ENCODE measurements at places on chromosomes 13 and 19.

- no peak for DNase-seq
Measured at GRCh38 chr13:25330541-25330940, 29.1 kb downstream of the NUP58 start.

DNA sequence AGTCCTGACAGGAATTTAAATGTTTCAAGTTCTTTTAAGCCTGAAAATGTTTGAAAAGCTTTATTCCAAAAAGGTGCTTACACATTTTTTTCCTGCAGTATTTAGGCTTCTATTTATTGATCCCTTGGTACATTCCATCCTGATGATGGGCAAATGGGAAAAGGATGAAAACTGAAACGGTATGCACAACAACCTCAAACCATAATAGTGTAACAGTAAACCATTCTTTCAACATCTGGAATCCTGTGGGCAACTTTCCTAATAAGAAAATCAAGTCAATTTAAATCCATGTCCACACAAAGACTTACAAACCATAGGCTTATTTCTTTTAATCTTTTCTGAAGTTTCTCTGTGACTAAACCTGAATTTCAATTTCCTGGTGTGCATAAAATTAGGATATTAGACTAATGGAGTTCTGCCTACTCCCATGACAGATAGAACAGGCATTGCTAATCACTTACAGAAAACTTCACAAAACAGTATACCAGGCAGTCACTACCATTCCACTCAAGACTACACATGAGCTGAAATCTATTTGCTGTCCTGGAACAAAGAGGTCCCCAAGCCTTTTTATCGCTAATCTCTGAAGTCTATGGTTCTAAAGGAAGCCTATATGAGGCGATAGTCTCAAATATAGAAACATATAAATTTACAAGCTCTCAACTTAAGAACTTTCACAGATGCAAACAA, 103.3 kb downstream of the DLEU7 start:
- DNase-seq: no peak

GRCh38 chr19:45499196-45500180, 1.2 kb downstream of the PPM1N start:
- peak; percentile 53 for DNase-seq

- no peak for DNase-seq
Measured at GRCh38 chr13:49148405-49148804, 71.7 kb upstream of the MLNR start.

- DNase-seq: no peak
Measured at GRCh38 chr13:73793361-73793760, 340.8 kb downstream of the KLF12 start.

DNA sequence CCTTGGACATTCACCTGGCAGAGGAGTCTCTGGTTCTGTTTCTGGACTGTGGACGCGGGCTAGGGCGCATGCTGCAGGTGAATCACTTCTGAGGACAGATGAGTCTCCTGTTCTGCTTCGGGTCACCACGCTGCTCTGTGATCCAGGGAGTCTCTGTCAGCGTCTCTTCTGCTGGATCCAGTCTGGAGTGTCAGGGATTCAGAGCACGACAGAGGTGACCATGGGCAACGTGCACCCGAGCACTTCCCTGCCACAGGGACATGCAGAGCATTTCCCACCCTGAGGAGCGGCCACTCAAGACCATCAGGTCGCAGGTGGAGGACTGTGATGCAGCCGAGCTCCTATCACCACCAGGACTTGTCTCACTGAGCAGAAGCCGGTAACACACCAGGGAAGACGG, 24.4 kb upstream of the LILRA2 start:
- no peak for DNase-seq

GRCh38 chr13:40002016-40002415, 346.6 kb downstream of the COG6 start:
- DNase-seq: no peak

DNA sequence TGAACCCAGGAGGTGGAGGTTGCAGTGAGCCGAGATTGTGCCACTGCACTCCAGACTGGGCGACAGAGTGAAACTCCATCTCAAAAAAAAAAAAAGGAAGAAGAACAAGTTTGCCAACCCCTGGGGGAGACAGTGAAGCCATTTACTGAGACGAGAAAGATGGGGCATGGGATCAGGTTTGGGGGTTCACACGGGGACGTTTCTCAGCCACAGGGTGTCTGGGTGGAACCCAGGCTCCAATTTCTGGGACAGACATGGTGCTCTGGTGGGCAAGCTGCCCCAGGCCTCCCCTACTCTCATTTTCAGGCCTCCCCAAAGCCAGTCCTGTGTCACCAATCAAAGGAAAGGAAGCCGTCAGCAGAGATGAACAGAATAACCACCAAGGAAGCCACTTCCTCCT, 13.4 kb downstream of the HSH2D start:
- DNase-seq: no peak

- no peak for DNase-seq
Measured at GRCh38 chr19:46447006-46447405, 18.3 kb upstream of the PNMA8C start.

DNA sequence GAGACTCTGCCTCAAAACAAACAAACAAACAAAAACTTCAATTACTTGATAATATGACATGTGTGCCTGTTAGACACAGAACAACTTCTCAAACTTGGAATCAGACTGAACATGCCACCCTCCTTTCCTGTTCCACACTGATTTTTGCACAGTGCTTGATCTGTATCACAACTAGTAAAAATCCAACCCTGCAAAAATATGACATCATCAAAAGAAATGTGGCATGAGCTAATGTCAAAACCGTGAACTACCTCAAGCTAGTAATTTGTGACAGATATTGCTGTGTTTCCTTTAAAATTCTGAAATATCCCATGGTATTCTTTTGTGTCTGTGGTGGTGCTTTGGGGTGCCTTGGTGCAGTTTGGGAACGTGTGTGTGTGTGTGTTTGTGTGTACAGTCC, 8.2 kb downstream of the MYCBP2 start:
- DNase-seq: no peak

GRCh38 chr19:38394488-38394887, 6.0 kb downstream of the SPRED3 start:
- DNase-seq: no peak

- no peak for DNase-seq
Measured at GRCh38 chr19:10858204-10858828, 10.1 kb downstream of the C19orf38 start.

DNA sequence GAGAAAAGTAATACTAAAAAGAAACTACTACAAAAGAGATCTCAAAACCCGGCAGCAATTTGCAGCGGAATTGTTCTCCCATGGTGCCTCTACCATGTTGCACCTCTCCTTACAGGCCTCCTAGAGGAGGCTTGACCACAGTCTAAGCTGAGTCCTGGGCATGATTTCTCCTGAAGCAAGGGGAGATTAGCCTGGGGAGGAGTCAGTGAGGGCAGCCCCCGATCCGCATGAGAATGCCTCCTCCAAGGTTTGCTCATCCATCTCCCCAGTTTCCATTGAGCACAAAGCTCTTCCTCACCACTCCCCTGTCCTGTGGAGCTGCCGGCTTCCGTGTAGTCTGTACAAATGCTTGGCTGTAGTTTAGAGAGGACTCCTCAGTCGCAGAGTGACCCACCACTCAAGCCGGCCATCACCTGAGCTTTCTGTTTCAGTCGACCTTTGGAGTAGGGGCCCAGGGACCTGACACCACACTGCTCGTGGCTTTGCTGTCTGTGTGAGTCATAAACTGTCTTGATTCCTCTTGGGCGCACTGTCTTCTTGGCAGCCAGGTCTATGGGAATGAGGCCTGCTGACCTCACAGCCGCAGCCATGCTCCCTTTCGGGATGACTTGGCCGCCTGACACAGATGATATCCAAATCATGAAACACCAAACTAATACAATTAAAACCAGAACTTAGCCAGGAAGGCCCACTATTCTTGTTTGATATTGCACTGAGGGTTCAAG, 72.3 kb downstream of the C1QTNF9 start:
- DNase-seq: no peak

DNA sequence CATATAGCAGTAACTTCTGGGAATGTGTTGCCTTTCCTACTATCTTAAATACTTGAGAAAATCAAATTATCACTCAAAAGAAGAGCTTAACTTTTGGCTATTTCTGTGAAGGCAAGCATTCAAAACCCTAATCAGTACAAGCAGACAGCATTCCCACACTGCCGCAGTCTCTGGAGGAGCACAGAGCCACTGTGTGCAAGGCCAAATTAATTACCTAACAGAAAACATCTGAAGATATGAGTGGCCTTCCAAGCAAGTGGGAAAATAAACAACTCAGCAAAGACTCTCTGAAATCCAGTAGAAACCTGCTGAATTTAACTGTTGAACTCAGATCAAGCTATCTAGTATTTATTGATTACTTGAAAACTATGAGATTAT, 68.2 kb downstream of the COL4A1 start:
- DNase-seq: no peak

DNA sequence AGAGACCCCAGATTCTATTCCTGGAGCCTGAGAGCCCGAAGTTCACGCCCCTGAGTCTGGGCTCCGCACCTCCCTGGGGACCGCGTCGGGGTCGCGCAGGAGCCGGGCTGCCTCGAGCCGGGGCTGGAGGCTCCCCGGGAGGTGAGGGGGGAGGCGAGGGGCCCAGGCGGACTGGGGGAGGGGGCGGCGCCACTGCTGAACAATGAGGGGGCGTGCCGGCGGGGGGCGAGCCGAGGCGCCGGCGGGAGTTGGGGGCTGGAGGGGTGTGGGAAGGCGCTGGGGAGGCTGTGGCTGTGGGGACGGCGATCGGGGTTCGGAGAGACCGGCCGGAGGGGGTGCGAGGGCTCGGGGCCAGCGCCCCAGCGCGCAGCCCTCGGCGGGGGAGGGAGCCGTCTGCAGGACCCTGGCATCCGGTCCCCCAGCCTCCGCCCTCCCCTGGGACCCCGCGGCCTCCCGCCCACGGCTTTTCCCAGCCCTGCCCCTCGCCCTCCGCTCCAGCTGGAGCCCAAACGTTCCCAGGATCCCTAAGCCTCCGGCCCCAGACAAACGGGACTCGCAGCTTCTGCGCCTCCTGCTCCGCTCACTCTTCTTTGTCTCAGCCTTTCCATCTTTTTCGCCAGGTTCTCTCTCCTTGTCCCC, 922 bp downstream of the PLEKHG2 start:
- DNase-seq: no peak

DNA sequence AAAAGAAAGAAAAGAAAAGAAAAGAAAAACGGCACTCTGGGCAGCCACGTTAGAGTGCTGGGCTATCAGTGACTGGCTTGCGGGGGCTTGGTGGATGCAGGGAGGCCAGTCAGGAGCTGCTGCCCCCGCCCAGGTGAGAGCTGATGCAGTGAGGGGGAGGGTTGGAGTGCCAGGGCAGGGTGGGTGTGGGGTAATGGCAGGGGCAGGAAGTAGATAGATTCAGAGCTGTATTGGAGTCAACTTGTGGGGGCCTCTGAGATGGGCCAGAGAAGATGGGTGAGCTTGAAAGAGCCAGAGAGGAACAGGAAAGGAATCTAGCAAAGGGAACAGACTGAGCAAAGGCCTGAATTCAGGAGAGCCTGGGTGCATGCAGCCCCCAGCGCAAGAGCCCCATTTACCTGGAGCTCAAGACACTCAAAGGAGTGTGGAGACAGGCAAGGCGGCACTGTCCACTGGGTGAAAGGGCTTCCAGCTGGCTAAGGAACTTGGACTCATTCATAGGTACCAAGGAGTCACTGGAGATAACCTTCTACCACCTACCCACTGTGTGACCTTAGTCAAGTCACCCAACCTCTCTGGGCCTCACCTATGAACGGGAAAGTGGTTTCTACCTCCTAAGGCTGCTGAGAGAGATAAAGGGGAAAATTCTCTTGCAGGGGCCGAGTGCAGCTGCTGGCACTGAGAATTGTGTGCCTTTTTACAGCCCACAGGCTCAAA, 20.2 kb downstream of the VSTM2B start:
- no peak for DNase-seq

GRCh38 chr19:41355802-41356201, 2.1 kb upstream of the TGFB1 start:
- DNase-seq: no peak

DNA sequence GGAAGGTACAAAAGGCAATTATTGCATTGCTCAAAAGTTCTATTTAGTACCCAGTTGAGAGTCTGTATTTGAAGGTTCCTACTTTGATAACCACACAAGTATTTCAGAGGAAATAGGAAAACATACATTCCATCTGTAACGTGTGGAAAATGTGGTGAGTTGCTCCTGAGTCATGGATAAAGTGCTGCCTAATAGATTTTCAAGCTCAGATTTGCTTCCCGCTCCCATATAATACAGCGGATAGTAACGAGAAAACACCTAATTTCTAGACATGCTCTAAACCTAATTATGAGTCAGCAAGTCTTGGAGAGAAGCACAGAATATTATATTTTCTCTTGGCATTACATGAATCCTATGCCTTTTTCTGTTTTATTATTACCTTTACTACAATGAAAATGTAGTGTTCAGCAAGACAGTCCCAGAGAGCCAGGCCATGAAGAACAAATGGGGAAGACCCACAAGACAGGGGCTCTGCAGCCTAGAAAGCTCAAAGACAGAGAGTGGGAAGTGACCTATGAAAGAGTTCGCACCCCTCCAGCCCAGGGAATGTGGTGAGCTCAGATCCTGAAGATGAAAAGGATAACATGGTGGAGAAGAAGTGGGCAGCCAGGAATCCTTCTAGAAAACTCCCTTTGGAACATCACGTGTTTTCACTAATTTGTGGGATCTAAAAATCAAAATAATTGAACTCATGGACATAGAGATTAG, 116.1 kb downstream of the STARD13 start:
- DNase-seq: no peak

- no peak for DNase-seq
Measured at GRCh38 chr13:22496803-22497508, 683.8 kb upstream of the SGCG start.

GRCh38 chr19:661427-662196, 1.4 kb downstream of the RNF126 start:
- peak; percentile 33 for DNase-seq

DNA sequence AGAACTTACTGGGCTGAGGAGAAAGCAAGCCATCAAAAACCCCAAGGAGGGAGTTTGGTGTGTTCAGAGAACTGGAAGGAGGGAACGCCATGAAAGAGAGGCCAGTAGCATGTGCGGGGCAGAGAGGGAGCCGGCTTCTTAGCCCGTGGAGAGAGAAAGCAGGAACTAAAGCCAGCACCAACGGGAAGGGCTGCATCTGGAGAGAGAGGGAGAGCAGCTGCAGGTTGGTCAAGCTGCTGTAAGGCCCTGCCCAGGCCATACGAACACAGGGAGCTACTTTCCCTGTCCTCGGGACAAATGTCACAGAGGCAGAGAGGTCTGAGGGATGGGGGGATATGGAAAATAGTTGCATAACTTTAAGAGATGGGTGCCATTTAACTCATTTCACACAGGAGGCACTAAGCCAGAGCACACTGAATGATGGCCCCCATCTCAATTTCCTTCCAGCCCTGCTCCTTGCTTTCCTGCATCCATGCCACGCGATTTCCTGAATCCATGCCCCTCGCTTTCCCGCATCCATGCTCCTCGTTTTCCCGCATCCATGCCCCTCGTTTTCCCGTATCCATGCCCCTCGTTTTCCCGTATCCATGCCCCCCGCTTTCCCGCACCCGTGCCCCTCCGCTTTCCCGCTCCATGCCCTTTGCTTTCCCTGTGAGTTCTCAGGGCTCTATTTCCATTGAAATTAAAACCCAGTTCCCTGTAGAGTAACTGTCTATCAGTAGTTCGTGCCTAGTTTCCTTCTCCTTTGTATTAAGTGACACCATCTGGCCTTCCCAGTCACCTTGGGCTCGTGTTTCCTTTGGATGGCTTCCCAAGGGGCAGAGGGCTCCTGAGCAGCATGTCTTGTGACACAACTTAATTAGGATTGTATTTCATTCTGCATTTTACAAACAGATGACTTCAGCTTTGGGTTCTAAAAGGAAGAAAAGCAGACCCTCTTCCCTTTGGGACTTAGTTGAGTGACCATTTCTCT, 31.5 kb upstream of the TPT1 start:
- no peak for DNase-seq

- no peak for DNase-seq
Measured at GRCh38 chr19:46670813-46671212, 9.8 kb upstream of the DACT3 start.

GRCh38 chr19:30604657-30605056, 232.5 kb downstream of the ZNF536 start:
- no peak for DNase-seq
